Stimulated activated CD8-positive, alpha-beta memory T cell treated with anti-CD3 and anti-CD28 coated beads, Interleukin-7, amount 100 ng/mL, for 1 hour (primary cell): ENCODE measurements at places on chromosomes 11 and 22.

DNA sequence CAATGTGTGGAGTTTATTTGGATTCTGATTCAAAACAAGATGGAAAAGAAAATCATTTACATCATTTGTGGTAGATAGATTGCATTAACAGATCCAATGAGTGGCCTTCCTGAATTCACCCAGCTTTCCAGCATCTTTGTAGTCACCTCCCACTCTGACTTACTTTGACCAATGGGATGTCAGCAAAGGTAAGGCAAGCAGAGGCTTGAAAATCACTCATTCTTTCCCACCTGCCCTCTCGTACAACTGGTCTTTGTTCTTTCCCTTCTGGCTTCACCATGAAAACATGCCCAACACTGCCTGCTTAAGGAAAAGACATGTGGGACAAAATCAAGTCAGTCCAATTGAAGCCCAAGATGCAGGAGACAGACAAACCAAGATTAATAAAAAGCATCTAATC, 202.1 kb downstream of the TTC28 start:
- no peak for DNase-seq

DNA sequence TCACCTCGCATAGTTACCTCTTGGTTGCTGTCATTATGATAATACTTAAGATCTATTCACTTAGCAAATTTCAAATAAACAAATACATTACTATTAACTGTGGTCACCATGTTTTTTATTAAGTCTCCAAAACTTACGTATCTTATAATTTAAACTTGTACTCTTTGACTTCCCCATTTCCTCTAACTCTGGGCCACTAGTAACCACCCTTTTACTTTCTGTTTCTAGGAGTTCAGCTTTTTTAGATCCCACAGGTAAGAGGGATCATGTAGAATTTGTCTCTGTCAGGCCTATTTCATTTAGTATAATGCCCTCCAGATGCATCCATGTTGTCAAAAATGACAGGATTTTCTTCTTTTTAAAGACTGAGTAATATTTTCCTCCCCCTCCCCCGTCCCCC, 212.4 kb upstream of the C11orf87 start:
- no peak for DNase-seq

DNA sequence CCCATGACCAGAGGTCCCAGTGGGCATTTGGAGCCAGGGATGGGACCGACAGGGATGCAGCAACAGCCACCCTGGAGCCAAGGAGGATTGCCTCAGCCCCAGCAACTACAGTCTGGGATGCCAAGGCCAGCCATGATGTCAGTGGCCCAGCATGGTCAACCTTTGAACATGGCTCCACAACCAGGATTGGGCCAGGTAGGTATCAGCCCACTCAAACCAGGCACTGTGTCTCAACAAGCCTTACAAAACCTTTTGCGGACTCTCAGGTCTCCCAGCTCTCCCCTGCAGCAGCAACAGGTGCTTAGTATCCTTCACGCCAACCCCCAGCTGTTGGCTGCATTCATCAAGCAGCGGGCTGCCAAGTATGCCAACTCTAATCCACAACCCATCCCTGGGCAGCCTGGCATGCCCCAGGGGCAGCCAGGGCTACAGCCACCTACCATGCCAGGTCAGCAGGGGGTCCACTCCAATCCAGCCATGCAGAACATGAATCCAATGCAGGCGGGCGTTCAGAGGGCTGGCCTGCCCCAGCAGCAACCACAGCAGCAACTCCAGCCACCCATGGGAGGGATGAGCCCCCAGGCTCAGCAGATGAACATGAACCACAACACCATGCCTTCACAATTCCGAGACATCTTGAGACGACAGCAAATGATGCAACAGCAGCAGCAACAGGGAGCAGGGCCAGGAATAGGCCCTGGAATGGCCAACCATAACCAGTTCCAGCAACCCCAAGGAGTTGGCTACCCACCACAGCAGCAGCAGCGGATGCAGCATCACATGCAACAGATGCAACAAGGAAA, 27.3 kb upstream of the L3MBTL2 start:
- no peak for DNase-seq

GRCh38 chr11:16070573-16070972, 285.8 kb downstream of the SOX6 start:
- DNase-seq = no peak

DNA sequence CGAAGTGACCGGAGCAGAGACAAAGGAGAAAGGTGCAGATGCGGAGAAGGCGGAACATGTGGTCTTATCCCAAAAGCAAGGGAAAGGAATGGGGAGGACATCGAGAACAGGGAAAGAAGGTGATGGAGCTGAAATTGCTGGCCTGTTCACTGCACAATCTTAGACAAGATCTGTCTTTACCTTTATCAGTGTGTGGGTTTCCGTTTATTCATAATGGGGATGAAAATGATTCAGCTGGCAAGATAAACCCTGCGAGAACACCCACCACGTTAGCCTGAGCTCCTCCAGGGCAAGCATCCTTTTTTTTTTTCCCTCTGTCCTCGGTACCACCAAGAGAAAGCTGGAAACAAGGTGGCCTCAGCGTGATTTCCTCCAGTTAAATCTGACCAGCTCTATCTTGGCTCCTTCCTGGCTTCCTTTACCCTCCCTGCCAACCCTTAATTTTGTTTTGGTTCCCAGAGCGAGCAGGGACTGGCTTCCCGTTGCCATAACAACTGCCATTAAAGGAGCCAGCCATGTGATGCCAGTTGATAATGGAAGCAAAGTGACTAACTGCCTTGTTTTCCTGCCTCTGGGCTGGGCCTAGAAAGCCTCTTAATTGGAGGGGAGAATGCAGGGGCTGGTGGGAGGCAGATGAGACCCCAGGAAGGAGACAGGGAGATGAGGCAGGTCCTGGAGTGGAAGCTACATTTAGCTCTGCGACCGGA, 4.2 kb downstream of the SGSM1 start:
- no peak for DNase-seq

GRCh38 chr22:49395617-49396016, 432.1 kb downstream of the BRD1 start:
- DNase-seq = no peak

GRCh38 chr11:119852741-119853140, 123.7 kb upstream of the NECTIN1 start:
- DNase-seq = no peak

GRCh38 chr11:9264316-9265210, 587 bp downstream of the DENND5A start:
- no peak for DNase-seq

GRCh38 chr11:64726867-64727530, 4.0 kb upstream of the NRXN2 start:
- no peak for DNase-seq

GRCh38 chr11:60204922-60205321, 22.0 kb upstream of the MS4A6A start:
- DNase-seq = no peak

GRCh38 chr11:47111318-47111804, 65.3 kb downstream of the ARFGAP2 start:
- DNase-seq = no peak
